CD4-positive, alpha-beta T cell treated with Interleukin-10 for 1 hour (primary cell): ENCODE measurements at places on chromosomes 5 and 9.

DNA sequence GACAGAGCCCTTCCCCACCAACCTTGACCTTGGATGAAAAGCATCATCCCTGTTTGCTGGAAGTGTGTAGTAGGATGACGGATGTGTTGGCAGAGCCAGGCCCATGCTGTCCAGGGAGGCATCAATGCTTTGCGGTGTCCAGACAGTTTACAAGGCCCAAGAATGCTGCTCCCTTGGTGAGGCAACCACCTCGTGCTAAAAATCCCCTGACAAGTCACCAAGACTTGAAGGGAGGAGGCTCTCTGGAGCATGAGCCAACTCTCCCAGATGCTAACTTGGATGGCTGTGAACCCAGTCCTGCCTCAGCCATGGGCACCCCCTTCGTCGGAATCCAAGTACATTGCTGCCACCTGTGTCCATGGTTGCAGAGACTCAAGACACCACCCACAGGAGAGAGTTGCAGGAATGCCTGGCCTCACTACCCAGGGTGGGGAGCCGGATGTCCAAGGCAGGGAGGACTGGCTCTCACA is 9.5 kb upstream of the NKD2 start:
- DNase-seq = no peak

DNA sequence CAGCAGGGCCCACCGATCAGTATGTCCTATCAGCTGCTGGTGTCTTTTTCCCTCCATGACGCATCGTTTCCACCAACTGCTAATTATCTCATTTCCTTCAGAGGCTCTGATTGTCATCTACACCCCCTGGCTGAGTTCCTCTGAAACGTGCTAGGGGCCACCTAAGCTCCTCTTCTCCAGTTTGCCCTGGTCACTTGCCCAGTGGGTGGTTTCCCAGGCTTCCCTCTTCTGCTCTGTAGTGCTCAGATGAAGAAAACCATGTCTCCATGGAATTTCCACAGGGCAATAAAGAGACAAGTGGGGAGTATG is 65.3 kb downstream of the TSTD2 start:
- no peak for DNase-seq

DNA sequence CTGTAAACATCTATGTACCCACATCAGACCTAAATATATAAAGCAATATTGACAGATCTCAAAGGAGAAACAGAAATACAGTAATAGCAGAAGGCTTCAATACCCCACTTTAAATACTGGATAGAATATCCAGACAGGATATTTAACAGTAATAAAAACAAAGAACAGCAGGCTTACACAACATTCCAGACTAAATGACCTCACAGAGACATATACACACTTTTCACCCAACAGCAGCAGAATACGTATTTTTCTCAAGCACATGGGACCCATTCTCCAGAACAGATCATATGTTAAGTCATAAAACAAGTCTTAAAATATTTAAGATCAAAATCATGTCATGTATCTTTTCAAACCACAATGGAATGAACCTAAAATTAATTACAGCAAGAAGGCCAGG is 76.8 kb downstream of the CAMSAP1 start:
- no peak for DNase-seq

- peak; percentile 52 for DNase-seq
Measured at GRCh38 chr5:149434162-149435014, 55.3 kb upstream of the IL17B start.

DNA sequence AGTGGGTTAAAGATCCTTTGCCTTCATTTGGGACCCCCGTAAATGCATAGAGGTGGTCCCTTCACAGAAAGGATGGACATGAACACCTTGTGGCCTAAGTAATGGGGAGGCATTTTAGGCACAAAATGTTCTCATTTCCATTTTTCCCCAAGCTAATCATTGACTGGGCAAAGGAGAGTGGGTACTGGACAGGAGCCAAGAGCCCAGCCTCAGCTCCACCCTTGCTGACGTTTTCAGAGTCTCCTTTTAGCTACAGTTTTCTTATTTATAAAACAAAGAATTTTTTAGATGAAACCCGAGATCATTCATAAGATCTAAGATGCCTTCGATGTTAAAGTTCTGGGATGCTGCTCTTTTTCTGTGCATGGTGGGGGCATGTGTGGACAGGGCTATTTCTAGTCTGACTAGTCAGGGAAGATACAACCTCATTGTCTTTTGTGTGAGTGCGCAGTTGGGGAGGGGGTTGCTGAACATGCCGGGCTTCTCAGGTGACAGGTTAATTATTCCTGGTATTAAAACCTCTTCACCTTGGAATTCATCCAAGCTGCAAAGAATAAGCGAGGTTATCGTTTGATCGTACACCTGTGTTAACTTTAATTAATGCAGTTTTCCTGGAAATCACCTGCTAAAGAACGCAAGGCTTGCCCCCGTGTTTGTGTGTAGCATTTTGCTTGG is 48.4 kb downstream of the ADAMTS16 start:
- DNase-seq = no peak

DNA sequence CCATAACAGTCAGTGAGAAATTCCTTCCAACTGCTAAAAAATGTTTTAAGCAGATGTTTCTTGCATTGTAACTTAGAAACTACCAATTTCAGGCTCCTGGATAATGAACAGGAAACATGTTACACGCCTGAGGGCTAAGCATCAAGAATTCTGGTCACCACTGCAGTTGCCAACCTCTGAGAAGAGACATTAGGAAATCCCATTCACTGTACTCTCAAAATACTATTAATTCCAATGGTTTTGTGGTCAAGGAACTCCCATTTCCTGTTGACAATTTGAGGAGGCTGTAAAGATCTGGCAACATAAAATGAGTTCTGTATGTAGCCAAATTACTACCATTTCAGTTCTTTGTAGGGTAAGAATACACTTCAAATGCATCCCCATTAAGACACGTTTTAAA is 456.0 kb upstream of the MEF2C start:
- DNase-seq = no peak

DNA sequence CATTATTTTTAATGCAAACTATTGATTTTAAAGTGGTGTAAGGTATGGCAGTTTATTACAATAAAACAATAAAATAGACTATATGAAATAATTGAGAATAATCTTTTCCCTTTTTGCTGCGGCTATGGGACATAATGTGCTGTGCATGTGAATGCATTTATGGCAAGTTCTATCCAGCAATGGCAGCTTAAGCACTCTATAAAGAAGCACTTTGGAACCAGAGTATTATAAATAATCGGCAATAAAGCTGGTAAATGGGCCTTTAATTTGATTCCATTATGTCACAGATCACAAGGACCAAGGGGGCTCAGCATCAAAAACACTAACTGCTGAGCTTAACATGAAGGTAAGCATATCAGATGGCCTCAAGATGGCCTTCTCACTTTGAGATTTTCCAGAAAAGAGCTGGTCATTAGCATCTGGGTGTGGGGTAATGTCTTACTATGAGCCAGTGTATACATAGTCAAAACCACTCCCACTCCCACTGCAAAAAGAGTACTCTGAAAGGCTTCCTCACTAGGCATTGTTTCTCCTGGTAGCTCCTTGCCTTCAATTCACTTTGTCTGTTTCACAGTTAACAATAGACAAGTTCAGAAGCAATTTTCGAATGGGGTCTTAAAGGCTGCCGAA is 97.1 kb upstream of the ASTN2 start:
- no peak for DNase-seq
